ENCODE measurements at places on chromosomes 11 and 22.

GRCh38 chr11:46263120-46263519 is 14.3 kb upstream of the CREB3L1 start:
- DNase-seq, result no peak

- DNase-seq, result no peak
Observed at GRCh38 chr11:1119604-1120146, 38.1 kb upstream of the MUC5AC start.

DNA sequence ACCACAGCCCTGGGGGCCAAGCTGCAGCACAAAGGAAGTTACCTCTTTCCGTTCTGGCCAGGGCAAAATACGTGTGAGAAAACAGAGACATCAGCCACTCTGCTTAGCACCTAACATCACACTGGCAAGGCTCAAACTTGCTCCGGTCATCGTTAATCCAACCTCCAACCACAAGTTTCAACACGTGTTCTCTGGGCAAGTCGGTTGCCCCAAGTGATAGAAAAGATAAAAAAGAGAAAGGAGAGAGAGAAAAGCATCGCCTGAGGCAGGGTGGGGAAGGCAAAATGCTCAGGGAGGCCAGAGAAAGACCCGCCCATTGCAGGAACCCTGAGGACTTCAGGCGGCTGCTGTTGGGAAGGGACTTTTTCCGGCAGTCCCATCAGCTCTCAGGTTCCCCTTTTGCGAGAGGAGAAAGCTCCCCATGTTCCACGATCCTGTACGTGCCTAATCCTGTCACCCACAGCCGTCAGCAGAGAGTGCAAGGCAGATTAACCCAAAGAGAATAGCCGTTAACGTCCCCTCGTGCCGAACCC is 18.5 kb upstream of the B4GALNT4 start:
- DNase-seq, result no peak

DNA sequence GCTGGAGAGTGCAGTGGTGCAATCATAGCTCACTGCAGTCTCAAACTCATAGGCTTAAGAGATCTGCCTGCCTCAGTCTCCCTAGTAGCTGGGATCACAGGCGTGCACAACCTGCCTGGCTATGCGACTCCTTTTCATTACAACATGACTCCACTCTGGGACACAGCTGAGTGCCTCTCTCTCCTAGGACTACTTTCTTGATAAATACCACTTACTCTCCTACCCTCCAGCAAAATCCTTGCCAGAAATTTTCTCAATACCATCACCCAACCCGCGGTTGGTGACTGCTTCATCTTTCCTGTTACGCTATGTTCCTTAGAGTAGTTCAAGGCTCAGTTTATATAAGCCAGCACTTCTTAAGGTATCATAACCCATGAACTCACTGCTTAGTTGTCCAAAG is 26.9 kb downstream of the ARFGAP3 start:
- DNase-seq, result no peak

DNA sequence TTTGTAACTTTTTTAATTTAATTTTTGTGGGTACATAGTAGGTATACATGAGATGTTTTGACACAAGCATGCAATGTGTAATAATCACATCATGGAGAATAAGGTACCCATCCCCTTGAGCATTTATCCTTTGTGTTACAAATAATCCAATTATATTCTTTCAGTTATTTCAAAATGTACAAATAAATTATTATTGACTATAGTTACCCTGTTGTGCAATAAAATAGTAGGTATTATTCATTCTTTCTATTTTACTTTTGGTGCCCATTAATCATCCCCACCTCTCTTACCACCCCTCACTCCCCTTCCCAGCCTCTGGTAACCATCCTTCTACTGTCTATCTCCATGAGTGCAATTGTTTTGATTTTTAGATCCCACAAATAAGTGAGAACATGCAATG is 83.5 kb downstream of the GAB2 start:
- no peak for DNase-seq

GRCh38 chr11:110349138-110349996 is 53.0 kb upstream of the RDX start:
- peak; percentile 86 for DNase-seq

GRCh38 chr22:19040391-19040861 is 81.8 kb downstream of the DGCR2 start:
- DNase-seq, result no peak

DNA sequence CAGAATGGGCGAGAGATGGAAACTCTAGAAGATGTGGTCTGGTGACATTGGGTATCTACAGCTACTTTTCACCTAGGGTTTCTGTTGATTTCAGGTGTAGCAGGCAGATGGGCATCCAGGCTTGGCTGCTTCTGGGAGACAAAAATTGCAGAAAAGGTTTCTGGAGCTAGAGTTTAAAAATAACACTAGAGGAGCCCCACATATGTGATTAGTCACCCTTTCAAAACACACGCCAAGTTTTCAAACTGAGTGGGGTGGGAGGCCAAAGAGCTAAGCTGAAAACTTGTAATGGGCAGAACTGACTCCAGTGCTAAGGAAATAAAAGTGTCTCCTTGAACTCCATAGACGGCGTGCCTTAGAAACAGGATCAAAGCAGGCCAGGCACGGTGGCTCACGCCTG is 80.8 kb downstream of the GRK3 start:
- DNase-seq, result no peak

DNA sequence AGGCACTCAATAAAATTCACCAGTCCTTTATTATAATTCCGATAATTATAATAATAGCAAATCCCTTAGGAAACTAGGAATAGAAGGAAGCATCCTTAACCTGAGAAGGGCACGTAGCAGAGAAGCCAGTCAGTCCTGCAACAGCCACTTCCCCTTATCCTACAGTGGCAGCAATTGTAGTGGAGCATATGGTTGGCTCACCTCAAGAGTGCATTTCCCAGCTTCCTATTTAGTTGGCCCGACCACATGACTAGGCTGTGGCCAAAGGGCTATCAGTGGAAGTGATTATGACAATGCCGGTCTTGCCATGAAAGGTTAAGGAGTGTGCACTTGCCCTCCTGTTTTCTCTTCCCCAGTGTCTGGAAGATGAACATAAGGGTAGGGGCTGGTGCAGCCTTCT is 27.0 kb downstream of the TESMIN start:
- DNase-seq, result no peak

DNA sequence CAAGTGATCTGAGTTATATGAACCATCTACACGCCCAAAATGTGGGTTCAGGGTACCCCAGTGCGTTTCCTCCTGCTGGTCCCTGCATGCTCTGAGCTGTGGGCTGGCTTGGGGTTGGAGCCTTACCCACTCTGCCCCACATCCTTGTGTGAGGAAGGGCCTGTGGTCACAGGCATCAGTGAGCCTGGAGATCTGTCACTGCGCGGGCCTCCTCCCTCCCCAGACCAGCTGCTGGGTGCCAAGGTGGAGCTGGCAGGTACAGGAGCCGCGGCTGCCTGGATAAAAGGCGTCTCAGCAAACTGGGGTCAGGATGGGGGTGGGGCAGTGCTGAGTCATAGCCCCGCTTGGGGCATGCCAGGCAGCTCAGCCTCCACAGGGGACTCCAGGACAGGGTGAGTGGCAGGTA is 17.9 kb downstream of the GNAZ start:
- peak; percentile 32 for DNase-seq

DNA sequence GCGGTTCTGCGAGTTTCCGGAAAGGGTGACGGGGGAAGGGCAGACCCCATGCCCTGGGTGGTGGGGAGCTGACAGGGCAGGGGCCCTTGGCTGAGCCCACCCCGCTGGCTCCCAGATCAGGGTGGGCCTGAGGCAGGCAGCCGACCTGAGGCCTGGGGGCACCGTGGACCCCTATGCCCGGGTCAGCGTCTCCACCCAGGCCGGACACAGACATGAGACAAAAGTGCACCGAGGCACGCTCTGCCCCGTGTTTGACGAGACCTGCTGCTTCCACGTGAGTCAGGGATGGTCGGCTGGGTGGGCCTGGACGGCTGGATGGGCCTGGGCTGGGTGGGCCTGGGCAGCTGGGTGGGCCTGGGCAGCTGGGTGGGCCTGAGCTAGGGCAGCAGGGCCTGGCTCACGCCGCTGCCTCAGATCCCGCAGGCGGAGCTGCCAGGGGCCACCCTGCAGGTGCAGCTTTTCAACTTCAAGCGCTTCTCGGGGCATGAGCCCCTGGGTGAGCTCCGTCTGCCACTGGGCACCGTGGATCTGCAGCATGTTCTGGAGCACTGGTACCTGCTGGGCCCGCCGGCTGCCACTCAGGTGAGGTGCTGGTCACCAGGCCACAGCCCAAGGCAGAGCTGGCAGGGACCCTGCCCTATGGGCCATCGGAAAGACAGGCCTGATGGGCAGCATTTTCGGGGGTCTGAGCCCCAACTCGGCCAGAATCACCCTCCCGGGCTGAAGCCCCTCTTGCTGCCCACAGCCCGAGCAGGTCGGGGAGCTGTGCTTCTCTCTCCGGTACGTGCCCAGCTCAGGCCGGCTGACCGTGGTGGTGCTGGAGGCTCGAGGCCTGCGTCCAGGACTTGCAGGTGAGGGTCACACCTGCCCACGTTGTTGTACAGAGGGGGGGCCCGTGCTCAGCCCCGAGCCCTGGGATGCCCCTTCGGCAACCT is 1.5 kb downstream of the SYT8 start:
- DNase-seq, result no peak

GRCh38 chr22:19002684-19003038 is 66.6 kb upstream of the PRODH start:
- DNase-seq, result no peak

GRCh38 chr11:68216171-68216938 is 3.3 kb upstream of the KMT5B start:
- no peak for DNase-seq

GRCh38 chr22:33438273-33438672 is 380.1 kb upstream of the SYN3 start:
- no peak for DNase-seq

DNA sequence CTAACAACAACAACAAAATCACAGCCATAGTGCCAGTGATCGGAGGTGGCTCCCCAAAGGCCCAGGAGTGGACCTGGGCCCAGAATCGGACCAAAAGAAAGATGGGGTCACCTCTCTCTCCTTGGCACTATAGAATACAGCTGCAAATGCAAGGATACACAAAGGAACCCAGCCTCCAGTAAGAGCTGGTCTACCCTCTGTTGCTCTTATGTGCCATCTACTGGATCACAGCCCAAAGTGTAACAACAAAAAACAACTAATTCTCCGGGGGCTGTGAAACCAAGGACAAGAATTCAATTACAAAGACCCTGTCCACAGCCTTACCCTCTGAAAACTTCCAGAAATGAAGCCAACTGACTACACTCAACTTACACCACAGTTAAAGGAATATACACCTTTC is 21.6 kb downstream of the OR8G5 start:
- DNase-seq, result no peak

GRCh38 chr11:17371614-17372013 is 16.8 kb downstream of the KCNJ11 start:
- no peak for DNase-seq

GRCh38 chr22:30890686-30891442 is 77.7 kb downstream of the MORC2 start:
- DNase-seq, result peak; percentile 57

DNA sequence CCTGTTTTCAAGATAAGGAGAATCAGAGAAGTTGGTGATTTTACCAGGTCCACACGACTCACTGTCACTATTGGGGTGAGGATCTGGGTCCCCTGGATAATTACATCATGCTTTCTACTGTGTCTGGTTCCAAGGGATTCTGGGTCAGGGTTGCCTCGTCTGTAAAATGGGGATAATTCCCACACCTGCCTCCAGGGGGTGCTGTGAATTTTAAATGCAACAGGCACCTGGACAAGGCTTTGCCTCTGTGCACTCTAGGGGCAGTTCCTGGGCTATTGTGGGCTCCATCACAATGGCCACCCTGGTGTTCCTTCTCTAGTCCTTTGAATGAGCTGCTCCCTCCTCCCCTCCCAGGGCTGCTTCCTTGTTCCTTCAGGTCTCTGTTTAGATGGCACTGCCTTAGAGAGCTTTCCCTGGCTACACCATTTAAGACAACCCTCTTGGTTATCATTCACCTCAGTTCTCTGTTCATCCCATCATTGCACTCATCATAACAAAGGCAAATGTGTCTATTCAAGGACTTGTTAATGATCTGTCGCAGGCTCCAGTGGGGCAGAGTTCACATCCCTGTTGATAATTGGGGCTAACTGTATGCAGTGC is 178.6 kb downstream of the MIAT start:
- peak; percentile 75 for DNase-seq
